T-helper 17 cell (primary cell): ENCODE measurements at places on chromosomes 11 and 22.

DNA sequence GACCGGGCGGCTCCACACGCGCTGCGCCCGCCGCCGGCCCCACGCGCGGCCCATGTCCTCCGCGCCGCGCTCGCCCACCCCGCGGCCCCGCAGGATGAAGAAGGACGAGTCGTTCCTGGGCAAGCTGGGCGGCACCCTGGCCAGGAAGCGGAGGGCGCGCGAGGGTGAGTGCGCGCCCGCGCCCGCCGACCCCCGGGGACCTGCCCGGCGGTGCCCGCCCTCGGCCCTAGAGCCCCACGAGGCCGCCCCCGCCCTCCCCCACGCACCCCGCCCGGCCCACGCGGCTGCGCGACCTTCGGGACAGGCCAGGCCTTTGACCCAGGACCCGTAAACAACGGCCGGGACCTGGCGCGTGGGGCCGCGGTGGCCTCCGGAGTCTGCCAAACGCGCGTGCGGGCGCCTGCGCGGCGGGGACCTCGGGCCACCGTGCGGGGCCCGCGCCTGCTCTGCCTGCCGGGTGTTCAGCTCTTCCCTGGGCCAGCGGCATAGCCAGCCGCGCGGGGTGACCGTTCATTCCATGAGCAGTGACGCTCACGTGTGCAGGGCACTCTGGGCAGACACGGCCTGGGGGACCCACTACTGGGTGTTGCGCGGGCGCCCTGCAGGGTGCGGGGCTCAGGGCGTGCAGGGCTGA is at the start of gene PARVB:
Gene PARVB, plus strand, starts transcription at position 15 of the 634 bp plus-strand sequence. Its CDS starts 38 bp downstream, at position 53.
- peaks cover 39% of the 10 kb centered on the region for H3K4me1 ChIP-seq
- H3K27ac ChIP-seq, result peak within 1 kb of the TSS; percentile 95
- H3K36me3 ChIP-seq, result no peaks in the 10 kb centered on the region
- H3K27me3 ChIP-seq, result peaks cover 10% of the 10 kb centered on the region

DNA sequence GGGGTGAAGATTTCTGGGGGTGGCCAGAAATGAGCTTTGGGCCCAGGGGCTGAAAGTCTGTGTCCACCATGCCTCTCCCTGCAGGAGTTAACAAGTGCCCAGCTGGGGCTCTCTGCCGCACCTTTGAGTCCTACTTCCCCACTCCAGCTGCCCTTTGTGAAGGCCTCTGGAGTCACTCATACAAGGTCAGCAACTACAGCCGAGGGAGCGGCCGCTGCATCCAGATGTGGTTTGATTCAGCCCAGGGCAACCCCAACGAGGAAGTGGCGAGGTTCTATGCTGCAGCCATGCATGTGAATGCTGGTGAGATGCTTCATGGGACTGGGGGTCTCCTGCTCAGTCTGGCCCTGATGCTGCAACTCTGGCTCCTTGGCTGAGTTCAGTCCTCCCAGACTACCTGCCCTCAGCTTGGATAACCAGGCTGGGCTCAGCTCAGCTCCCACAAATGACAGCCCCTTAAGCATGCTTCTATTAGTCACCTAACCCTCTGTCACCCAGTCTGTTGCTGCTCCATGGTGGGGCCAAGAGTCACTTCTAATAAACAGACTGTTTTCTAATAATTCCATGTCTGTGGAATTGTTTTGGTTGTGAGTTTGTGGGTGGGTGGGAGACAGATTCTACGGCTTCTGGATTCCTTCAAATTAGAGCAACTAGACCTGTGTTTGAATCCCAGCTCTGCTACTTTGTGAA is 3.0 kb upstream of the INPPL1 start:
- no peak overlapping the region for H3K4me3 ChIP-seq
- H3K4me1 ChIP-seq, result peaks cover 28% of the 10 kb centered on the region
- H3K27ac ChIP-seq, result peak overlapping the region; percentile 79
- H3K27me3 ChIP-seq, result peaks cover 23% of the 10 kb centered on the region
- no peak for DNase-seq

- peaks cover 51% of the 10 kb centered on the region for H3K27me3 ChIP-seq
- H3K4me1 ChIP-seq, result no peaks in the 10 kb centered on the region
- DNase-seq, result no peak
- no peak overlapping the region for H3K4me3 ChIP-seq
Measured at GRCh38 chr11:124109377-124109776, 5.9 kb upstream of the VWA5A start.

DNA sequence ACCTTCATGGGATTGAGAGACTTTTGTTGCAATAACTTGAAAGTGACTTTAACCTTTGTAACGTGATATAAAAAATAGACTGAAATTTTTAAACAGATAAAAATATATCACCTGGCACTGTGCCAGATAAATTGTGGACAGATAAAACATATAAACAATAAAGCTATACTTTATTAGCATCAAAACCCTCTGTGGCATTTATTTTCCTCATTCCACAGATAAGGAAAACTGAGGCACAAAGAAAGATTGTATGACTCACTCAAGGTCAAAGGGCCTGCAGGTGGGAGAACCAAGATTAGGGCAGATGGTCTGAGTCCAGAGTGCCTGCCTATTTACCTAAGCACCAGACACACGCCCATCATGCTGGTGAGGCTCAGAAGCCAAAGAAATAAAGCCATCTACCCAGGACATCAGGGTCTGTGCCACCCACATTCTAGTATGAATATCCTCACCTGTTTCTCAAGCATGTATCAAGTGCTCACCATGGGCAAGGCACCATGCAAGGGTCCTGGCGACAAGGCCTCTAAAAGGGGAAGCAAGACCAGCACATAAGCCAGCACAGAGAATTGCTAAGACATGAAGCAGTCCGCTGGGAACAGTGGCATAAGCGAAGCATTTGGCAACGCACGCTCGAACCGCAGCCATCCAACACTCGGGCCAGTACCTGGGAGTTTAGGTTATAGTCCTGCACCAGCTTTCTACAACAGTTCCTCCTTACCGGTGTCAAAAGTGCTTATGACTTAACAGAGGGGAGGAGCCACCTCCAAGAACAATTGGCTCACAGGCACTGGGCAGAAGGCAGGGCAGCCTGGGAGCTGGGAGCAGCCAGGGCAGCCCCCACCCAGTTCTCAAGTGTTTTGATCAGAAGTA is 17.6 kb downstream of the MYH9 start:
- H3K4me1 ChIP-seq, result peaks cover 76% of the 10 kb centered on the region
- peak overlapping the region; percentile 94 for H3K4me3 ChIP-seq
- H3K27ac ChIP-seq, result peak overlapping the region; percentile 100
- no peak for DNase-seq
- H3K36me3 ChIP-seq, result peaks cover 2% of the 10 kb centered on the region

DNA sequence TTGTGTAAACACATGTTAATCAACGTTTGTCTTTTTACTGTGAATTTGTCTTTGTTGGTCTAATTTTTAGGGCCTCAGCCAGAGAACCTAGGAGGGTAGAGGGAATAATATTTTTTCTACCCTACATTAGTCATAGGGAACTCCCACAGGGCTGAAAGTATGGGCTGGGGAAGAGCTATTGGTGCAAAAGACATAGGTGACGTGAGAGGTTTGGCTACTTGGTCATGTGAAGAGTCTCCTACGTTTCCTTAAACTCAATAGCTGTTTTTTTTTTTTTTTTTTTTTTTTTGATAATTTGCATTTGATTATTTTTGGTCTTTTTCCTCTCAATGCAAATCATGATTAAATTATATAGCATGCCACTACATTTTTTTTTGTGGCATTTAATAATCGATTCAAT is 15.9 kb upstream of the MMP7 start:
- H3K27ac ChIP-seq, result no peak overlapping the region
- peaks cover 5% of the 10 kb centered on the region for H3K4me1 ChIP-seq
- no peak overlapping the region for H3K4me3 ChIP-seq
- DNase-seq, result no peak
- no peaks in the 10 kb centered on the region for H3K36me3 ChIP-seq

DNA sequence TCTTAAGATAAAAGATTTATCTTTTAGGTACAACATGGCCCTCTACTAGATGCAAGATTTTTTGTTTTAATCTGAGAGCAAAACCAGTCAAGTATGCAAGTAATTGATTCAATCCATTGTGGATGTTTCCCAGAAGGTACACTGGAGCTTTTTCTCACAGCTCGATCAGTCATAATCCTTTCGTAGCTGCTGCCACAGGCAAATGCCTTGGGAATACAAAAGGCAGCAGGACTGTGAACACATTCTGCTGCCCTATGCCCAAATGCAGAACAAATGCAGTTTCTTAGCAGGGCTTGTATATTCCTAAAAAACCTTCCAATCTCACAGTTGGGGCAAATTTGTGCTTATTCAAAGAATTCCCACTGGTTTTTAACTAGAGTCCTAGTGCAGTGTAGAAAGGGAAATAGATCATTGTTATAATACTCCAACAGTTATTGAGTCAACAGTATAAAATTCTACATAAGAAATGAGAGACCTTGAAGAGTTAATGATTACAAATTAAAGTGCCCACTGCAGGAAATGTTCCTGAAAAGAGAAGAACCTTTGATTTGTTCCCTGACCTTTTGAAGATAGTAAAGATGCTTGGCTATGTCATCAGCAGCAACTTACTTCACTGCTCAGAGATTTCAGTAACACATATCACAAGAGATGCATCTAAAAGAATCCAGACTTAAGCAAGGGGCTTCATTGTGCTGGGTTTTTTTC is 14.1 kb downstream of the LPXN start:
- no peak overlapping the region for H3K4me3 ChIP-seq
- H3K27ac ChIP-seq, result peak overlapping the region; percentile 95
- H3K4me1 ChIP-seq, result peaks cover 47% of the 10 kb centered on the region
- H3K36me3 ChIP-seq, result peaks cover 10% of the 10 kb centered on the region
- no peaks in the 10 kb centered on the region for H3K27me3 ChIP-seq

- DNase-seq, result no peak
- H3K27ac ChIP-seq, result peak overlapping the region; percentile 99
- H3K4me3 ChIP-seq, result peak overlapping the region; percentile 85
- H3K36me3 ChIP-seq, result peaks cover 3% of the 10 kb centered on the region
- peaks cover 50% of the 10 kb centered on the region for H3K4me1 ChIP-seq
Measured at GRCh38 chr11:48020092-48020755, 39.9 kb downstream of the PTPRJ start.

DNA sequence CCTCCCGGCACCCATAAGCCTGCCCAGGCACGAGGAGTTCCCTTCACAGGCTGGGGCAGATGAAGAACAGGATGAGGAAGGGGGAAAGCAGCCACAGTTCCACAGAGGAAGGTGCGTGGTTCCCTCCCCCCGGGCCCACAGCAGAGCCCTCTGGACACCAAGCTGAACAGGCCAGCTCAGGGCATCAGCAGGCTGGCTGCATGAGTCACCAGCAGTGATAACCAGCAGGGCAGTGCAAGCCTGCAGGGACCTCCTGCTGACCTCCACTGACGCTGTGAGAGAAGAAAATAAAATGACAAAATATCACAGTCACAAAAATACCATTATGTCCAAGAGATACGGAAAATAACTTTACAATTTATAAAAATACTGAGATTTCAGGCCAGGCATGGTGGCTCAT is 11.5 kb downstream of the RTL6 start:
- no peak overlapping the region for H3K27ac ChIP-seq
- peaks cover 3% of the 10 kb centered on the region for H3K36me3 ChIP-seq
- no peaks in the 10 kb centered on the region for H3K27me3 ChIP-seq
- no peak for DNase-seq

- no peak overlapping the region for H3K27ac ChIP-seq
- peaks cover 18% of the 10 kb centered on the region for H3K4me1 ChIP-seq
- peak; percentile 42 for DNase-seq
- H3K36me3 ChIP-seq, result no peaks in the 10 kb centered on the region
Measured at GRCh38 chr11:45105233-45105983, 41.0 kb upstream of the PRDM11 start.

GRCh38 chr11:123718469-123718868 is 23.0 kb downstream of the ZNF202 start:
- H3K4me3 ChIP-seq, result no peak overlapping the region
- peaks cover 44% of the 10 kb centered on the region for H3K27me3 ChIP-seq

GRCh38 chr22:27919942-27920755 is 1.1 kb upstream of the PITPNB start:
- peak overlapping the region; percentile 98 for H3K27ac ChIP-seq
- H3K4me3 ChIP-seq, result peak overlapping the region; percentile 97
- peaks cover 50% of the 10 kb centered on the region for H3K4me1 ChIP-seq
- DNase-seq, result no peak

GRCh38 chr11:88131764-88132470 is 43.3 kb downstream of the RAB38 start:
- no peaks in the 10 kb centered on the region for H3K4me1 ChIP-seq
- no peak for DNase-seq
- H3K27me3 ChIP-seq, result no peaks in the 10 kb centered on the region

DNA sequence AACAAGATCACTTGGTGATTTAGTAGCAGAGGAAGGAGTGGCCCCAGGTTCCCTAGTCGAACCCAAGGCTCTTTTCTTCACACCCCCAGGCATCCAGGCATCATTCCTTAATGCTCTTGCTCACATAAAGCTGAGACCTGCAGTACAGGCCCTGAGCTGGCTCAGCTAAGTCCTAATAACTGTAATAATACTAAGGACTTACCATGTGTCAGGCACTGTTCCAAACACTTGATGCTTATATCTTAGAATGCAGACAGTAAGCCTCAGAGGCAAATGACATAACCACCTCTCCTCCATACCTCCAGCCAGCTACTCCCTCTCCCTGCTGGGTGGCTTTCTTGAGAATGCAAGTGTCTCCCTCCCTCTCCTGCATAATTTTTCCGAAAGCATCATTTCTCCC is 33.2 kb downstream of the ANKK1 start:
- peaks cover 29% of the 10 kb centered on the region for H3K27me3 ChIP-seq
- H3K27ac ChIP-seq, result no peak overlapping the region
- no peak for DNase-seq
- H3K4me1 ChIP-seq, result no peaks in the 10 kb centered on the region
- H3K4me3 ChIP-seq, result no peak overlapping the region

GRCh38 chr11:129273322-129273721 is 81.2 kb upstream of the ARHGAP32 start:
- peaks cover 2% of the 10 kb centered on the region for H3K36me3 ChIP-seq
- H3K4me3 ChIP-seq, result no peak overlapping the region
- H3K27me3 ChIP-seq, result peaks cover 40% of the 10 kb centered on the region
- no peak for DNase-seq
- peaks cover 4% of the 10 kb centered on the region for H3K4me1 ChIP-seq

DNA sequence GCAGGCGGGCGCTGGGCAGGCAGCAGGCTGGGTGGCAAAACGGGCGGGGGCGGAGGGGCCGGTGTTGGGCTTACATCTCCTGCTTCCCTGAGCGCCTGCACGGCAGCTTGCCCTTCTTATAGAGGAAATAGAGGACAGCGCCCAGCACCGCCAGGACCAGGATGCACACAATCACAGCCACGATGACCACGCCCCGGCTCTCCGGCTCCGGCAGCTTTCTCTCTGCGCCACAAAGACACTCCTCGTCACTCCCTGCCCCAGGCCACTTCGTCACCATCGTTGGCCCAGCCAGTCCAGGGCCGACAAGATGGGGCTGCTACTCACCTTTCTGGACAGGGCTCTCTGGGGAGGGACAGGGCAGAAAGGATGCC is 6.3 kb downstream of the MCAM start:
- H3K36me3 ChIP-seq, result no peaks in the 10 kb centered on the region
- peaks cover 11% of the 10 kb centered on the region for H3K27me3 ChIP-seq
- no peak for DNase-seq
- no peak overlapping the region for H3K4me3 ChIP-seq
